ENCODE measurements at places on chromosomes 1 and 21.
A peak's percentile ranks its signal among the peaks of the same experiment; 100 is the strongest.

DNA sequence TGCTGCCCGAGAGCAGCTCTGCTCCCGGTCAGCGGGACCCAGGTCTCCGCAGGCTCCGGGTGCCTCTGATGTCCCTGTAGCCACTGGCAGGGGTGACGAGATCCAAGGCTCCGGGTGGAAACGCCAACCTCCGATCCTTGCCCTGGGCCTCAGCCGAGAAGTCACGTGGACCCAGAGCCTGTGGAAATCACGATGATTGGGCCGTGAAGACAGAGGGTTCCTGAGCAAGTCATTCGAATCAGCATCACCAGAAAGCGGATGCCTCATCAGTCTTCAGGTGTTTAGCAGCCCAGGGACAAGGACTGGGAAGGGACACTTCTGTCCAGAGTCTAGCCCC is 12.5 kb downstream of the LRRC3 start:
- DNase-seq, result no peak

DNA sequence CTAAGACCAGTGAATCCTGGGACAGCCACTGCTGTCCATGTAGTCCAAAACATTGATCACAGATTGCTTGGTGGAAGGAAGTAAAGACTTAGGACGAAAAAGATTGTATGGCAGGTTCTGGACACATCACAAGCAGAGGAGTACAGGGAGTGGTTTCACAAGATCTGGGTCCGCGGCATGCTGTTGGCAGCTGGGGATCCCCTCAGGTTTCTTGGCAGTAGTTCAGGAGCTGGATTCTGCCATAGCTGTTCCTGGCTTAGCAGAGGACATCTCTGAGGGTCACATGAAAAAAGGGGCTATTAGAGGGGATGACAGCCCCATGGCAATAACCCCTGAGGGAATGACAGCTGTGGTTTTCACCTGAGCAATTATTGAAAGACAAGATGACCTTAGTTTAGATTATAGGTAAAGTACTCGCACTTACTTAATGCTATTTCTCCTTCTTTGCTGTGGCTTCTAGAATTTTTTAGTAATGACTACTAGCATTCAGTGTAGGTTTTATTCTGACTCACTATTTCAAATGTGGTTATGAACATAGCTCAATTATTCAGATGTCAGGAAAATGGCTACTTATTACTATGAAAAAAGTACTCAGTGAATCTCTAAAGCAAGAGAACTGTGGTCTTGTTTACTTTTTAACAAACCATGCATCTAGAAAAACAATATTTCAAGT is 8.2 kb downstream of the KRTAP27-1 start:
- no peak for DNase-seq

DNA sequence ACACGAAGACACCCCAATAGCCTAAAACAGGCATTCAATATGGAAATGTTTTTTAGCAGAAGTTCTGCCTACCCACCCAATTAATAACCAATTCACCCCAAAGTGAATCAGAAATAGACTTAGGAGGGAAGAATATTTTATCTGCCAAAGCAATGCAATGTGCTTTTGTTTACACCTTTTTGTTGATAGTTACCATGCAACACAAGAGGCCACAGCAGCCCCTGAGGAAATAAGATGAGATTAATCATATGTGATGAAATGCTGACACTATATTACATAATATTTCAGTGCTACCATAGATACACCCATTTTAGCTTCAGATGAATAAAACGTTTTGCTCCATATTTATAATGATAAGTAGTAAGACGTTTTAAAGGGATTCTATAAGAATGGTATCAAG is 60.9 kb upstream of the RGS2 start:
- no peak for DNase-seq

GRCh38 chr21:36461277-36461917 is 18.5 kb downstream of the CLDN14 start:
- DNase-seq, result no peak

DNA sequence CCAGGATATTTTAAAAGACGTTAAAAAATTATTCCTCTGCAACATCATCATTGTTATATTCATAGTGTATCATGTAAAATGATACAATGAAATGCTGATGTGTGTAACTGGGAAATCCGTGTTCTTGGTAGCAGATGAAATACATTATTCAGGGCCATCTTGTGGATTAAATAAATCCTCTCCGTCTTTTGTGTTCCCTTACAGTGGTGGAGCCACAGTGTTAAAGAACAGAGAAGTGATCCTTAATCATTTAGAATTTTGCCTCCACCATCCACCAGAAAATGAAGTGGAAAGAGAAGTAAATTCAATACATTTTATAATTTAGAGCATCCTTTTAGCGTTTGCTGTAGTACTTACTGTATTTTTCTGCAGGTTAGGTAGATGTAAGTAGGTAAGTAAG is 1.3 kb downstream of the DYRK3 start:
- no peak for DNase-seq

GRCh38 chr1:111743679-111744101 is 4.5 kb upstream of the INKA2 start:
- no peak for DNase-seq

DNA sequence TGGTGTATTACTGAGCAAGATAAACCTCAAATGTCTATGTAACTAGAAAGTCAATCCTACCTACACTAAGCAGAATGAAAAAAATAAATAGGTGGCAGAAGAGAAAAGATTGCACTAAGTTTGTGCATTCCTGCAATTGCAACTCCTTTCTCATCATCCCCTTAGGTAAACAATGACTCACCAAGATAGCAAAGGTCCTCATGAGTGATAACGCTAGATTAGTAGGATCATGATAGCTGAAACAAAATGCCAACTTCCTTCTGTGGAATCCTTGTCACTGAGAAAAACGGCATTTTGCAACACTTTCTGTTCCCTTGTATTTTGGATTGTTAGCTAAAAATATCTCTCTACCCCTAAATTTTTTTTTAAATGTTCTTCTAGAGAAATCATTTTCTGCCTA is 20.0 kb upstream of the FCER1A start:
- no peak for DNase-seq

- DNase-seq, result no peak
Observed at GRCh38 chr1:91283421-91283726, 121.3 kb downstream of the HFM1 start.

DNA sequence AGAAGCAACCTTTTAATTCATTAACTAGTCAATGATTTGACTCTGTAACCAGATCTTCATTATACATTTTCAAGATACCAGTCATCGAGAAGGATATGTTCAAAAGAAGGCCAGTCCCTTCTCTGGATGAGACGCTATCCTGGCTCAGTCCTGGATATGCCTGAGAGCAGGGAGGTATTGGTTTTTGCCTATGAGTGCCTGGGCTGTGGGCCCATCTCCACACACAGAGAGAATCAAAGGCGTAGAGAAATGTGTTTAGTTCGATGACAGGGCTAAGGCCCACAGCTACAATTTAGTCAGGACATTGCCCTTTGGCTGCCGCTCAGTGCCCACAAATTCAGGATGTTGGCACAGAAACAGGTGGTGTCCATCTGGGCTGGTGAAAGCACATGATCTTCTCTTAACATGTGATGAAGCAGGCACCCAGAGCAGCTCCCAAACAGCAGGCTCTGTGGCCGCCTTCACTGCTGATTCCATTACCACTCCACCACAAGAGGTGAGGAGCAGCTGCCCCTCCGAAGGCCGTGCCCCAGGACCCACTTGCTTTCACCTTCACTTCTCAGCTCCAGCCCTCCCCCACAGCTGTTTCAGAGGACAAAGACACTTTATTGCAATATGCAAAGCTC is 24.7 kb downstream of the ACKR1 start:
- no peak for DNase-seq

- DNase-seq, result no peak
Observed at GRCh38 chr1:68675336-68675735, 178.5 kb upstream of the DEPDC1 start.

DNA sequence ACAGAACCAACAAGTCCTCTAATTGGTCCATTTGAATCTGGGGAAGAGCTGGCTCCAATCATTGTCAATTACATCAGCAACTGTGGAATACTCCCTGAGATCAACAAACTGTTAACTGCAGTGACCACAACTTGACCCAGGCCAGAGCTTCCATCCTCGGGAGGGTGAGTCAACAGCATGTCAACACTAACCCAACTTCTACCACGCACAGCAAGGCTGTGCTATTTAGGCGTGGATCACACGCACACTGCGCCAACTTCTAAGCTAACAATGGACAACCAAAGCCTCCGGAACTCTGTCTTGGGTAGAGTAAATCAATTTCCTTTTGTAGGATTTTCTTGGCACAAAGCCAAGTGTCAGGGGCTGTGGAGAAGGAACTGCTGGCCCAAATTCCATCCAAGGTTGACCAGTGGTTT is 30.4 kb downstream of the APP start:
- DNase-seq, result peak; percentile 86

Data from AG09319 (cell line).